ENCODE measurements at places on chromosomes 4 and X.
A peak's percentile ranks its signal among the peaks of the same experiment; 100 is the strongest.

- DNase-seq, result peak; percentile 63
These were observed 157.9 kb downstream of the DHRSX start for GRCh38 chrX:2342874-2343273.

DNA sequence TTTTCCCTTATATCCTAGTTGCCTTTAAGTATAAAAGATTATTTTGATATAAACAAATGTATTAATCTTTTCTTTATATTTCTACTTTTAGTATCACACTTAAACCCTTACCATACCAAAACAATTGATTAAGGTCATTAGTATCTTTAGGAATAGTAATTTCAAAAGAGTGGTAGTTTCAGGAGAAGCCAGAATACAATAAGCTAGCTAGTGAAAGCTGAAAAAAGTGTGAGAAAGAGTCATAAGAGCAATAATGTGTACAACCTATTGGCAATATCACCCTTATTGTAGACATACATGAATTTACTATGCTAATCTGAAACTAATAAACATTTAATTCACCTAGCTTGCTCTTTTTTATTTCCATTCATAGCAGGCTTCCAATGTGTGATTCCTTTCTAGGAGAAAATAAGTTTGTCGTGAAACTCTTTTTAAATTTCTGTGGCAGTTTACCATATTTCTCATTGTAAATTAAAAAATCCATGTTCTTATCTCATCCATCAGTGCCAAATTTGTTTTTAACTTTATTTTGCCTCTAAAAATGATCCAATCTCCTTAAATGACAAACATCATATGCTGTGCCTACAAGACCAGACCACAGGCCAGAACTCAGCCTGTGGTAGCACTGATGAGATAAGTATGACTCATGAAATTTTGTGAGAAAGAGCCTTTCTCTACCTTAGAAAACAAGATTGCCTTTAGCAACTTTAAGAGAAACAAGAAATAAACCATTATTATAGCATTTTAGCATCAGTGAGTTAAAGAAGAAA is 8.1 kb downstream of the NEK1 start:
- peak; percentile 83 for DNase-seq

DNA sequence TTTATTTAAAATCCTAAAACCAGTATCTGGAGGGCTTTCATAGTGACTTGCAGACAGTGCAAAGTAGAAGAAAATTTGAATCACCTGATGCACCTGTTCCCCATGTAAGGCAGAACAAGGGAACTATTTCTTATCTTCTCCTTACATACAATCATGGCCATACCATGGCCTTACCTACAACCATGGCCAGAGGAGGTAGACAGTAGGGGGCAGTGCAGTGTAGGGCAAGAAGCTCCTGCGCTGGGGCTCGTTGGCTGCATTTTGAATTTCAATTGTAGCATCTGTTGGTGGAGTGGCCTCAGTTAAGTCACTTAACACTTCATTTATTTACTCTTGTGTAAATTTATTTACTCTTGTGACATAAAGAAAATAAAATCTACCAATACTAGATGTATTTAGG is 33.0 kb downstream of the GALNTL6 start:
- peak; percentile 52 for DNase-seq

GRCh38 chrX:45849261-45849862 is 648.7 kb upstream of the DIPK2B start:
- peak; percentile 83 for DNase-seq

- DNase-seq, result no peak
These were observed 4.9 kb downstream of the PLAC8 start for GRCh38 chr4:83109480-83110222.

- DNase-seq, result no peak
These were observed 94.3 kb downstream of the HDAC8 start for GRCh38 chrX:72478351-72478750.

DNA sequence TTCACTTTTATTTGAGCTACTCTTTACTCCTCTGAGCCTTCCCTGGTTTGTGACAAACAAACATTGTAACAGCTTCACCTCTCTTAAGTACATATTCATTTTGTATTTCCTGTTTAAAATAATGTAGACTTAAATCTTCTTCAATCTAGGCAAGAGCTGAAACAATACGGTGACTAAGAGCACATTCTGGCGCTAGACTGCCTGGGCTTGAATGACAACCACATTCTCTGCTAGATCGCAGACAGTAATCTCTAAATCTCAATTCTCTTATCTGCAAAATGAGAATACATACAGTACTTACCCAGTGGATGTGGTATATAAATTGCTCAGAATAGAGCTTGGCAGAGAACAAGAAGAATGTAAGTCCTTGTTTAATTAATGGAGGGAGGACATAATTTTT is 144.8 kb downstream of the ARAP2 start:
- no peak for DNase-seq
